NCI-H345 (cell line): ENCODE measurements at places on chromosomes 13 and 19.

DNA sequence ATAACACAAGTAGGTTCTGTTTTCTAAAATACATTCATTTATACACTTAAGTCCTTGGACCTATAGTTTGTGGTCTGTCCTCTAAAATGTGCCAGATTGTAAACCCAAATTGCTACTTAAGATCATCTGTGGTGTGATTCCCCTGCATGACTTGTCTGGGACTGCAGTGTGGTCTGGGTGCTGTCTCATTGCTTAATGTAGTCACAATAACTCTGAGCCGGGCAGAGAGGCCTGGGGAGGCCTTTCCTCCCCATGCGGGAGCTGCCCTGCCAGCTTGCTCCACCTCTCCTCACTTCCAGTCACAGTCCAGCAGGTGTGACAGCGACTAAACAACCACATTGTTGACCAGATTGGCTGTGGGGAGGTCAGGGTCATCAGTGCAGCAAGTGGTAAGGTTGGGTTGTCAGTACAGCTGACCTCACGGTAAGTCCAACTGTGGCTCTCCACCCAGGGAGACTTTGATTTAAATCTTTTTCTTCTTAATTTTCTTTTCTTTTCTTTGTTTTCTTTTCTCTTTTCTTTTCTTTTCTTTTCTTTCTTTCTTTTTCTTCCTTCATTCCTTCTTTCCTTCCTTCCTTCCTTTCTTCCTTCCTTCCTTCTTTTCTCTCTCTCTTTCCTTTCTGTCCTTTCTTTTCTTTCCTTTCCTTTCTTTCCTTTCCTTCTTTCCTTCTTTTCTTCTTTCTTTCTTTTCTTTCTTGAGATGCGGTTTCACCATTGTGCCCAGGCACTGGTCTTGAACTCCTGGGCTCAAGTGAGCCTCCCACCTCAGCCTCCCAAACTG lies 4.4 kb upstream of the TUBA3C start:
- DNase-seq = no peak

GRCh38 chr19:46718934-46719622 lies 2.2 kb upstream of the PRKD2 start:
- no peak for DNase-seq

DNA sequence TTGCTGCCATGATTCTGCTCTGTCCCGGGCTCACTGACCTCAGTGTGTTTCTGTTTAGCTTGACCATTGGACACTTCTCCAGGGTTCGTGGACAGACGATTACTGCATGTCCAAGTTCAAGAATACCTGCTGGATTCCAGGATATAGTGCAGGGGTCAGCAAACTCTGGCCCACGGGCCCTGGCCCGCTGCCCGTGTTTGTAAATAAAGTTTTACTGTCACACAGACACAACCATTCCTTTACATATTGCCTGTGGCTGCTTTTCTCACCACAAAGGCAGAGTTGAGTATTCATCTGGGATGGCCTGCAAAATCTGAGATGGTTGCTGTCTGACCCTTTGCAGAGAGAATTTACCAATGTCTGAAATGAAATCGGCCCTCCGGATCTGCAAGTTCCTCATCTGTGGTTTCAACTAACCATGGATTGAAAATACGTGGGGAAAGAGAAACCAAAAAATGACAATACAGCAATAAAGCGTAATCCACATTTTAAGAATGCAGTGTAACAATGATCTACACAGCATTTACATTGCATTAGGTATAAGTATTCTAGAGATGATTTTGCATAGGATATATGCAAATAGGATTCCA lies 25.9 kb upstream of the F2RL3 start:
- no peak for DNase-seq

GRCh38 chr19:45492627-45493470 lies 4.0 kb downstream of the RTN2 start:
- no peak for DNase-seq
